ENCODE measurements at places on chromosomes 5 and 9. TPM values are rescaled to one million over a fixed set of nuclear protein-coding genes. Genes with fewer than 3 reads are reported as not detected.
A peak's percentile ranks its signal among the peaks of the same experiment; 100 is the strongest.

DNA sequence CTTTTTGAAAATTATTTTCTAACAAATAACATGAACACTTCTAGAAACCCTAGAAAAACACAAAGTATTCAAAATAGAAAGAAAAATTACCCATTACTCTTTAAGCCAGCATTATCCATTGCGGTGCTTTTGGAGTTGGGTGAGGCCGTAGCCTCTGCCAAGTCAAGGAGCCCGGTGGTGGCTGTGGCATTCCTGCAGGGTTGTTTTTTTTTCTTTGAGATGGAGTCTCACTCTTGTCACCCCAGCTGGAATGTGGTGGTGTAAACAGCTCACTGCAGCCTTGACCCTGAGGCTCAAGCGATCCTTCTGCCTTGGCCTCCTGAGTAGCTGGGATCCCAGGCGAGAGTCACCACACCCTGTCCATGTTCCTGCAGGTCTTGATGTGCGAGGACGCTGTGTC is 8.2 kb upstream of the AHRR start:
- no peak for DNase-seq
- no peak overlapping the region for H3K27ac ChIP-seq
- no peaks in the 10 kb centered on the region for H3K27me3 ChIP-seq

Gene DNAJC18
- total RNA-seq = 8.5 TPM

GRCh38 chr5:140259500-140259899 is 43.4 kb downstream of the PFDN1 start:
- no peaks in the 10 kb centered on the region for H3K4me1 ChIP-seq
- no peaks in the 10 kb centered on the region for H3K27me3 ChIP-seq
- DNase-seq = no peak
- H3K4me3 ChIP-seq = no peak overlapping the region
- no peak overlapping the region for H3K27ac ChIP-seq

GRCh38 chr5:170599756-170600155 is 95.9 kb downstream of the KCNIP1 start:
- H3K4me1 ChIP-seq = no peaks in the 10 kb centered on the region
- DNase-seq = no peak
- H3K36me3 ChIP-seq = no peaks in the 10 kb centered on the region

Gene OLFML2A
- total RNA-seq = 41.2 TPM

- no peaks in the 10 kb centered on the region for H3K36me3 ChIP-seq
- H3K27me3 ChIP-seq = no peaks in the 10 kb centered on the region
- no peak for DNase-seq
- H3K4me1 ChIP-seq = peaks cover 21% of the 10 kb centered on the region
- no peak overlapping the region for H3K27ac ChIP-seq
Observed at GRCh38 chr9:135077497-135078200, 9.8 kb upstream of the OLFM1 start.

- H3K36me3 ChIP-seq = no peaks in the 10 kb centered on the region
- H3K27ac ChIP-seq = no peak overlapping the region
- H3K27me3 ChIP-seq = no peaks in the 10 kb centered on the region
- H3K4me1 ChIP-seq = peaks cover 28% of the 10 kb centered on the region
Observed at GRCh38 chr9:122087406-122088200, 5.5 kb downstream of the TTLL11 start.

GRCh38 chr9:121598167-121598964 is 53.1 kb upstream of the DAB2IP start:
- no peaks in the 10 kb centered on the region for H3K4me1 ChIP-seq
- H3K27me3 ChIP-seq = no peaks in the 10 kb centered on the region

GRCh38 chr9:114538241-114538640 is 33.0 kb upstream of the WHRN start:
- no peaks in the 10 kb centered on the region for H3K36me3 ChIP-seq
- no peaks in the 10 kb centered on the region for H3K27me3 ChIP-seq
- H3K27ac ChIP-seq = no peak overlapping the region
- no peaks in the 10 kb centered on the region for H3K4me1 ChIP-seq

Gene NR5A1
- total RNA-seq = not detected

- H3K27ac ChIP-seq = no peak overlapping the region
- no peaks in the 10 kb centered on the region for H3K36me3 ChIP-seq
- H3K4me1 ChIP-seq = peaks cover 9% of the 10 kb centered on the region
- no peaks in the 10 kb centered on the region for H3K27me3 ChIP-seq
- DNase-seq = no peak
Observed at GRCh38 chr9:94112716-94113465, 28.6 kb downstream of the PTPDC1 start.

Gene RETREG1
- total RNA-seq = 102 TPM

GRCh38 chr5:14417276-14417730 is 164.3 kb upstream of the OTULINL start:
- no peak overlapping the region for H3K4me3 ChIP-seq
- peak overlapping the region; percentile 43 for H3K27ac ChIP-seq
- no peaks in the 10 kb centered on the region for H3K27me3 ChIP-seq
- DNase-seq = no peak

Gene NANS
- total RNA-seq = 27.4 TPM

GRCh38 chr9:96141666-96142065 is 160.3 kb downstream of the HSD17B3 start:
- no peak for DNase-seq
- H3K27me3 ChIP-seq = no peaks in the 10 kb centered on the region
- no peak overlapping the region for H3K27ac ChIP-seq
- H3K36me3 ChIP-seq = no peaks in the 10 kb centered on the region
- no peak overlapping the region for H3K4me3 ChIP-seq

DNA sequence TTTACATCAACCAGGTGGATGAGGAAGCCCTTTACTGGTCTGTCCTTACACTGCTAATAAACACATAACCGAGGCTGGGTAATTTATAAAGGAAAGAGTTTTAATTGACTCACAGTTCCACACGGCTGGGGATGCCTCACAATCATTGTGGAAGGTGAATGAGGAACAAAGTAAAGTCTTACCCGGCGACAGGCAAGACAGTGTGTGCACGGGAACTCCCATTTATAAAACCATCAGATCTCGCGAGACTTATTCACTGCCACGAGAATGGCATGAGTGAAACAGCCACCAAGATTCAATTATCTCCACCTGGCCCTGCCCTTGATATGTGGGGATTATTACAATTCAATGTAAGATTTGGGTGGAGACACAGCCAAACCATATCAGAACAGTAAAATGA is 67.3 kb upstream of the GRAMD2B start:
- no peak for DNase-seq
- H3K4me1 ChIP-seq = no peaks in the 10 kb centered on the region
- no peak overlapping the region for H3K27ac ChIP-seq
- no peaks in the 10 kb centered on the region for H3K36me3 ChIP-seq

DNA sequence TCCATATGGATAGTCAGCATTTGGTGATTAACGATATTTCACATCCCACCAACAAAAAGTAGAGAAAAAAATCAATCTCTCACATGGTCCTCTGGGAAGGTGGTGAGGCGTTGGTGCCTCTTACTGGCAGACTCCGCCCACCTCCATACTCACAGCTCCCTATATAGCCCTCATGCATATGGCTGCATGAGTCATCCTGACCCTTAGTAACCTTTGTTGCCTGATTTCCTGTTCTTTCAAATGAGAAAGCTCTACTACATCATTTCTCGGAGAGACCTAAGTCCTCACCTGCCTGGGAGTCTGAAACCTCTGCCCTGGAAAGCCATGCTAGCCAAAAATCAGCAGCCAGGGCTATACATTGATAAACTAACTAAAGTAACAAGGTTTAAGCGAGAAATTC is 33.3 kb upstream of the ABCA1 start:
- no peak overlapping the region for H3K27ac ChIP-seq
- H3K36me3 ChIP-seq = no peaks in the 10 kb centered on the region
- no peaks in the 10 kb centered on the region for H3K4me1 ChIP-seq

Gene CCT5
- total RNA-seq = 140 TPM

DNA sequence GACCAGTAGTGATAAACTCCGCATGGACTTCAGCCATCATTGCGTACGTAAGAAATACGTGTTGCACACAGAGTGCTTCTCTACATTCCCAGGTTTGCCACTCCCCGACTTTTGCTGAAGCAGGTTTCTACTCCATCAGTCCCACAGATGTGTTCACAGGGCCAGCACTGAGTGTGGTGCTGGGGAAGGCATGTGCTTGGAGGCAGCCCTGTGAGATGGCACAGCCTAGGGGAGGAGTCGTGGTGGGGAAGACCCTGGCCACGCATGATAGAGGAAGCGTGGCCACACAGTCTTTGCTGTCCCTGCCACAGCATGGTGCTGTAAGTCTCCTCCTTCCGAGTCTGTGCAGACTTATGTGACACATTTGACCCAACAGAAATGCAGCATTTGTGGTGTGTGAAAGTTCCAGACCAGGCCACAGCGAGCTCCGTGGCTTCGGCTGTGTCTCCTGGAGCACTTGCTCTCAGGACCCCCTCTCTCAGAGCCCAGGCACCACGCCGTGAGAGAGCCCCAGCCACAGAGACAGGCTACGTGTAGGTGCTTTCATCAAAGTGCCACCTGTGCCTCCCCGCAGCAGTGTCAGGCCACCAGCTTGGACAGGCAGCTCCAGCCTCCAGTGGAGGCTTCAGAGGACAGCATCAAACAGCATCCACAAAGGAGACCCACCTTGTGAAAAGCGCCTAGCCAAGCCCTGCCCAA is 197.8 kb downstream of the AUH start:
- H3K4me3 ChIP-seq = no peak overlapping the region
- peak; percentile 55 for DNase-seq
- H3K4me1 ChIP-seq = peaks cover 44% of the 10 kb centered on the region
- H3K27me3 ChIP-seq = no peaks in the 10 kb centered on the region
- H3K27ac ChIP-seq = no peak overlapping the region

- H3K27ac ChIP-seq = no peak overlapping the region
- no peak overlapping the region for H3K4me3 ChIP-seq
- DNase-seq = no peak
- no peaks in the 10 kb centered on the region for H3K4me1 ChIP-seq
Observed at GRCh38 chr5:52564587-52564986, 223.1 kb upstream of the ITGA1 start.

Gene PCAT7
- total RNA-seq = not detected

DNA sequence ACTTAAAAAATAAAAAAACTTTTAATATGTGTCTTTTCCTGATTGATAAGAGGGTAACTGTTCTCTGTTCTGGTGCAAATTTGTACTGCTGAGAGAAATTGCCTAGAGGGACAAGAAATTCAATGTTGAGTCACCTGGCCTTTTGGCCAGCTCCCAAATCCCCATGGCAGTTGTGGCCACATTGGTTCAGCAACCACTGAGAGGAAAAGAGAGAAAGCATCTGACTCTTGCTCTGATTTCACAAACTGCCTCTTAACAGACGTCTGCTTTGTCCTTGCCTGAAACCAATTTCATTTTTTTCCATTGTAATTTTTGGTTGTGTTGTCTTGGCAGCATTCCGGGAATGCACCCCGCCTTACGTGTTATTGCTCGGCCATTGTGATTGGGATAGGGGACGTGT is 42.4 kb downstream of the NTRK2 start:
- no peaks in the 10 kb centered on the region for H3K27me3 ChIP-seq
- DNase-seq = peak; percentile 70
- no peaks in the 10 kb centered on the region for H3K36me3 ChIP-seq
- no peaks in the 10 kb centered on the region for H3K4me1 ChIP-seq
- H3K4me3 ChIP-seq = no peak overlapping the region
- peak overlapping the region; percentile 29 for H3K27ac ChIP-seq

Gene RNF180
- total RNA-seq = 17.8 TPM

Gene RANBP17
- total RNA-seq = 3.6 TPM

Gene FOXD4
- not detected for total RNA-seq

Gene IL3
- not detected for total RNA-seq

DNA sequence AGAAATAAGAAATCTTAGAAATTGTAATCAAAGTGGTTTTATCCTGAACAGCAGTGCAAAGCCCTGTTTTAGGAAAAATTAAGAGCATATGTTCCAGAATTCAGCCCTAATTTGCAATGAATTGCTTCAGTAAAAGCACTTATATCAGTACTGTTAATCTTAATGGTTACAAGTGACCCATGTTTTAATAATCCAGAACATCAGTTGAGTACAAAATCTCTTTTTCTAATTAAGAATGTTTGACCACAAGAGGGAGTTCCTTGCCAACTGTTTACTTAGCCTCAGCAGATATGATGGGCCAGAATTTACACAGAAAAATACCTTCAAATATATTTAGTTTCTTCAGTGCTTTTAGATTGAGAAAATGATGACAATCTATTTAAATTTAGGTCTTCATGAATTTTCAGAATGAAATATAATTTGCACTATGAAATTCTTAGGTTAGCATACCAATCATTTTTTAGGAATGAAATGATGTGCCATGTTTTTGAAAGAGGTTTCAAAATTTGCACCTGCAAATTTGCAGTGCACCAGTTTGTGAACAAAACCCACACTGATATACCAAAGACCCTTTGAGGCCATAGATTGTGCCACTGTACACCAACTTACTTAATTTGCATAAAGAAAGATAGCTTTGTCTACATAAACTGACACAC is 926.3 kb upstream of the ARRDC3 start:
- no peaks in the 10 kb centered on the region for H3K4me1 ChIP-seq
- H3K27me3 ChIP-seq = no peaks in the 10 kb centered on the region
- no peak for DNase-seq

DNA sequence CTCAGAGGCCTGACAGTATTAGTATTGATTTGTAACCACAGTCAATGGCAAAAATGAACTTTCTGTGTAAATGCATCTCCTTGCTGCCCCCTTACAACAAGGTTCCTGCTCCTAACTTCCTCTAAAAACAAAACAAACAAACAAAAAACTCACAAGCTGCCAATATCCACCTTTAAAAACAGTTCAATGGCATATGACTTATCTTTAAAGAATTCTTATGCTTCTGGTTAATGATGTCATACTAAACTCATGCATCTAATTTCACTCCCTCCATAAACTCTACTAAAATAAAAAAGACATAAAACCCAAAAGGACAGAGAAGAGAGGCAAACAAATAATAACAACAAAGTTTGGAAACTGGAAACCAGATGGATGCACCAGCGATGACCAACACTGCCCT is 9.0 kb upstream of the OR1N1 start:
- DNase-seq = no peak
- no peaks in the 10 kb centered on the region for H3K36me3 ChIP-seq
- no peak overlapping the region for H3K27ac ChIP-seq

GRCh38 chr9:20579524-20580314 is 42.6 kb downstream of the MLLT3 start:
- H3K4me3 ChIP-seq = no peak overlapping the region
- H3K27me3 ChIP-seq = no peaks in the 10 kb centered on the region
- no peaks in the 10 kb centered on the region for H3K36me3 ChIP-seq
- DNase-seq = no peak

Gene SPATA31D1
- total RNA-seq = not detected

Gene SURF2
- total RNA-seq = 18.1 TPM

Gene TIMD4
- total RNA-seq = 0.71 TPM

Gene PTGES
- 1.1 TPM for total RNA-seq

- DNase-seq = peak; percentile 71
- H3K36me3 ChIP-seq = peaks cover 3% of the 10 kb centered on the region
- no peak overlapping the region for H3K4me3 ChIP-seq
- no peaks in the 10 kb centered on the region for H3K27me3 ChIP-seq
- H3K4me1 ChIP-seq = peaks cover 85% of the 10 kb centered on the region
Observed at GRCh38 chr5:150516011-150516410, 8.1 kb downstream of the NDST1 start.

Gene IFNA13
- not detected for total RNA-seq
